ENCODE measurements at places on chromosomes 2 and 18. TPM values are rescaled to one million over a fixed set of nuclear protein-coding genes. Genes with fewer than 3 reads are reported as not detected.

HOXD8 gene
- 40.0 TPM for polyA plus RNA-seq

- no peak for DNase-seq
Observed at GRCh38 chr18:63132819-63133200, 186.8 kb downstream of the BCL2 start.

DNA sequence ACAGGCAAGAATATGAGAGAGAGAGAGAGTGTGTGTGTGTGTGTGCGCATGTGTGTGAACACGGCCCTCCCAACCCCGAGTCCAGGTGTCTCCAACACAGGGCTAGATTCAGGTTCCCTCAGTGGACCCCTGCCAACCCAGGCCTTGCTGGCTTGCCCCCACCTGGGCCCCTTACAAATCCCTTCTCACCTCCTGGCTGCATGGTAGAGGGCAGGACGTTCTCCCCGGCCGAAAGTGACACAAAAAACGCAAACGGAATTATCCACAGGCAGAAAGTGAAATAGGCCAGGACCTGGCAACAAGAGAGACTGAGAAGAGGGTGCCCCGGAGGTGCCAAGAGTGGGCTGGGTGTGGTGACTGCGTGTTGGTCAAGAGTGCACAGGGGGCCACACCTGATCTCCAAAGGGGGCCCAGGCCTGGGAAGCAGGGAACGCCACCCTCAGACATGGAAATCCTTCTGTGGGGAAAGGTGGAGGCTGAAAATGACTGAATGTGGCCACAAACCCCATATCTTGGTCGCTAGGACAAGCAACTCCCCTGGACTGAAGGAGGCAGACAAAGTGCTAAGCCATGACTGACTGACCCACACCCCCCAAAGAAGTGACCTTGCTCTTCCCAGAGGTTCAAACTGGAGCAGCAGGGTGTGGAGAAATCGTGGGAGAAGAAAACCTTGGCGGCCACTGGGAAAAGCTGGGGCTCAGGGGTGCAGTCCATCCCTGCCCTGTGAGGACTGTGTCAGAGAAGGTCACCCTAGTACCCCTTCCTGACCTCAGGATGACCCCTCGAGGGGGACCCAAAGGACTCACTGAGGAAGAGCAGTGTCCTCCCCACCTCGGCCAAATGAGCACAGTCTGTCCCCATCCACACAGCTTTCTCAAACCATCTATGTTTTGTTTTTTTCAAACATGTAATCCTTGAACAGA lies 5.7 kb downstream of the TEX261 start:
- no peak for DNase-seq

DNA sequence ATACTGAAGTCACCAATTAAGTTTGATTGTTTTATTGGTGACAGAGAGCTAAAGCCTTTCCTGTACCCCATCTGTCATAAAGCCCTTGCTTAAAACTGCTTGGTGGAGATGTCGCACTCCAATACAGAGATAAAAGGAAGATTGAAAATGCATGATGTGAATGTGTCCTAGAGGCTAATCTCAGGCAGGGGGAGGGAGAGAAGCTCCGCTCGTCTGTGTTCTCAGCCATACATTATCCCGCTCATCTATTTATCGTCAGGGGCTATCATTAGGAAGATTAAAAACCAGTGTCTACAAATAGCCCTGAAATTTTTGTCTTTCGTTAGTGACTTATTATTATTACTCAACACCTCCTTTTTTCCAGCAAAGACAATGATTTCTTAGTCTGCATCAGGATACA lies 110.3 kb downstream of the CMPK2 start:
- DNase-seq, result no peak

CD8A gene
- 0.22 TPM for polyA plus RNA-seq

GRCh38 chr18:57426187-57426586 lies 9.0 kb upstream of the ONECUT2 start:
- no peak for DNase-seq

DNA sequence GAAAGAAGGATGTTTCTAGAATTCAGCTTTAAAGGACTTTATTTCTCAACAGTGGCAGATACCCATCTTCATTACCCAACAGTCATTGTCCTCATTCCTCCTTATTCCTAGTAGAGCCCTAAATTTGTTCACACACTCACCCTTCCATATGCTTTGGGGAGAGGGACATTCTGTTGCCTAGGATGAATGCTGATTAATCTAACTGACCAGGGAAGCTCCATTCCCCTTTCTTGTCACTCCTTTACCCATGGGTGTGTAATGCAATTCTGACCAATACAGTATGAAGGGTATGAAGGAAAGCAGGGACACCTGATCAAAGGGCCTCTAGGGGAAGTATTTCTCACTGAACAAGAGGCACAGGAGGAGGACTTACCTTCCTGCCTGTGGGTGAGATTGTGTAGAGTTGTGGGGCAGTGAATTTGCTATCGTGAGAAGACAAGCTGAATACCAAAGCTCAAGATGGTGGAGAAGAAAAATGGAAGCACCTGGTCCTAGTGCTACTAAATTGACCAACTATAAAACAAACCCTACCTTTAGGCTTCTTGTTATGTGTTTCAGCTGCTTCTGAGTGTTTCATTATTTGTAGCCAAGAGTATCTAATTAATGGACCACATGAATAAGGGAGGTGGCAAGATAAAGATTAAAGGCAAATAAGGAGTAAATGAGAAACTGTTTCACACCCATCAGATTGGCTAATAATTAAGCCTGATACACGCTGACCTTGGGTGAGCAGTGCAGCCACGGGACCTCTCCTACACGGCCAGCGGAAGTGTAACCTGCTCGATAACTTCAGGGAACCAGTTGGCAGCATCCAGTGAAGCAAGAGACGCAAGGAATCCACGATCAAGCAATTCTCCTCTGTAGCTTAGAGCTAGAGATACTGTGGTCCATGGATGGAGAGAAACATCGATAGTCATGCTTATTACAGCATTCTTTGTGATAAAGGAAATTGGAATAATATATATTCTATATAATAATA lies 202.3 kb downstream of the MYCN start:
- DNase-seq, result no peak

- DNase-seq, result peak; percentile 44
Observed at GRCh38 chr18:67651438-67651837, 134.9 kb upstream of the DSEL start.

DNA sequence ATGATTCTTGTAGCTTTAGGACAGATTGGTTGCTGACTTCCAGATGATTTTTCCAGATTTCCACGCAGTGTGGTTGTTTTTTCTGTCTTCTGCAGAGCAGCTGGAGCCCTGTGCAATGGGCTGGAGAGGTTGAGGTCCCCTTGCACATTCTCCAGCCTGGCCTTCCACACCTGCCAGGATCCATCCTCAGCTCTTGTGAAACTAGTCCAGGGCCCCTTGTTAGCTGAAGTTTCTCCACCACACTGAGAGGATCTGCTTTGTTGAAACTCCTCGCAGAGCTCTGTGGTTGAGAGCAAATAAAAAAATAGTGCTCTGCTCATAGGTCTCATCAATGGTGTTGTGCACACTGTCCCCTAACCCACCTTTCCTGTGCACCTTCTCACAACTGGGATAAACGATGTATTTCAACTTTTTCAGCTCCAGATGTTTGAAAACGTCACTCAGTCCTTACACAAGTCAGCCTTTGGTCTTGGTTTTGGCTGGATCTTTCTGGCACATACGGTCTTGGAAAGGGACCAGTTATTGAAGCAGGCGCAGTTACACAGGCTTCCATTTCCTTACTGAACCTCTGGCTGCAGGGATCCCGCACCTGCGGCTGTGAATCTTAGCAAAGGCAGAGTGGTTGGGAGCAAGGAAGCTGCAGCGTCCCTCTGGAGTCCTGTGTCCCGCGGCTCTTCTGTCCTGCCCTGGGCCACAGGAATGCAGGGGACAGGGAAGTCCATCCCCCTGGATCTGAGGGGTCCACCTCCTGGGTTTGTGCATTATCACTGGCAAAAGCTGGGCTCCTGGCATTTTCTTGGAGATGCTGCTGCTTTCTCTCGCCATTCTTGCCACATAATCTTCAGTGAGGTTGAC lies 272.0 kb upstream of the DSEL start:
- DNase-seq, result no peak

ANTXR1 gene
- polyA plus RNA-seq, result 123 TPM
